Bone marrow (tissue), 2 donors: ENCODE measurements at places on chromosomes 3 and 15.

DNA sequence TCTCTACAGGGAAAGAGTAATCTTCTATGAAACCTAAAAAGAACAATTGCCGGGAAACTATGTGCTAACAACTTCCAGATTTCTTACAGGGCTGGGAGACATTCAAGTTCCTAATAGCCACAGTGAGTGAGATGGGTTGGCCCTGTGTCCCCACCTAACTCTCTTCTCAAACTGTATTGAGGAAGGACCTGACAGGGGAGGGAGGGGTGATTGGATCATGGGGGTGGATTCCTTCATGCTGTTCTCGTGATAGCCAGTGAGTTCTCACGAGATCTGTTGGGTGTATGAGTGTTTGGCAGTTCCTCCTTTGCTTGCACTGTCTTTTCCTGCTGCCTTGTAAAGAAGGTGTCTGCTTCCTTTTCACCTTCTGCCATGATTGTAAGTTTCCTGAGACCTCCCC lies 958.7 kb downstream of the AGBL1 start:
- DNase-seq: no peak

DNA sequence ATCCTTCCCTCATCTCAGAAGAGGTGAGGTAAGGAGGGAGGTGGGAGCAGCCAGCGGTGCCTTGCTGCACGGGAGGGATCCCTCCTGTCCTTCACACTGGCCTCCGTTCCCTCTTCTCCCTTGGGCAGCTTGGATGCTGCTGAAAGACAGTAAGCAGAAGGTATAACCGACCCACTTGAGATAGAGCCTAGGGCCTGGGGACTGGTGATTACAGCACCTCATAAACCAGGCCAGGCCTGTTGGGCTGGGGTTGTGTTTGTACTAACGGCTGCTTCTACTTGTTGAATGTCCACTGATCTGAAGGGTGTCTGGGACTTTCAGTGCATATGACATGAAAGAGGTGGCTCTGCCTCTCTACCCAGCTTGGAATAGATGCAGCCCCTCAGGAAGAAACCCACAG lies 25.0 kb downstream of the SEMA6D start:
- DNase-seq: no peak

- DNase-seq: no peak
These were observed 20.8 kb downstream of the TCF12 start for GRCh38 chr15:56939257-56939656.

DNA sequence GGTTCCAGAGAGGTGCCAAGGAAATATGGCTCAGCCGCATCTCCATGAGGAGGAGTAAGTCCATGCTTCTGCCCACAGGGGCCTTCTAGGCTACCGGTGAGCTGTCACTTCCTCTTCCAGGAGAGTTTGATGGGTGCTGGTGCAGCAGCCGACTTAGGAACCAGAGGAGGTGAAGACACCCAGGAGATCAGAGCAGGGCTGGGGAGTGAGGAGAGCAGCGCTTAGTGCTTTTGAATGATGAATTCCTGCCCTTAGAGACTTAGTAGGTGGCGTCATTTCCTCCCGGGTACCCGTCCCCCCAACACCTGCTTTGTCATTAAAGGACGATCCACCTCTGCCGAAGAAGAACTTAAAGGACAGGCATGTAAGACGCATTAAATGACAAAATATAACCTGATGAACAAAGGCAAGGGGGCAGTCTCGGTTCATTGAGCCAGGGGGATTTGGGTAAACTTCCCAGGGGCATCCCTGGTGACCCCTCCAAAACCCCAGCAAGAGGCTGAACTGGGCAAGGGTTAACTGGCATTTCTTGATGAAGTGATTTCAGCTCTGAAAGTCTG lies 67.6 kb downstream of the HES1 start:
- no peak for DNase-seq

GRCh38 chr3:14552041-14552648 lies 12.0 kb upstream of the GRIP2 start:
- DNase-seq: no peak
